ENCODE measurements at places on chromosomes 2 and 18.

GRCh38 chr2:24365826-24366225 is 5.5 kb upstream of the ITSN2 start:
- no peak for DNase-seq

GRCh38 chr2:205722283-205722918 is 40.1 kb downstream of the NRP2 start:
- no peak for DNase-seq

DNA sequence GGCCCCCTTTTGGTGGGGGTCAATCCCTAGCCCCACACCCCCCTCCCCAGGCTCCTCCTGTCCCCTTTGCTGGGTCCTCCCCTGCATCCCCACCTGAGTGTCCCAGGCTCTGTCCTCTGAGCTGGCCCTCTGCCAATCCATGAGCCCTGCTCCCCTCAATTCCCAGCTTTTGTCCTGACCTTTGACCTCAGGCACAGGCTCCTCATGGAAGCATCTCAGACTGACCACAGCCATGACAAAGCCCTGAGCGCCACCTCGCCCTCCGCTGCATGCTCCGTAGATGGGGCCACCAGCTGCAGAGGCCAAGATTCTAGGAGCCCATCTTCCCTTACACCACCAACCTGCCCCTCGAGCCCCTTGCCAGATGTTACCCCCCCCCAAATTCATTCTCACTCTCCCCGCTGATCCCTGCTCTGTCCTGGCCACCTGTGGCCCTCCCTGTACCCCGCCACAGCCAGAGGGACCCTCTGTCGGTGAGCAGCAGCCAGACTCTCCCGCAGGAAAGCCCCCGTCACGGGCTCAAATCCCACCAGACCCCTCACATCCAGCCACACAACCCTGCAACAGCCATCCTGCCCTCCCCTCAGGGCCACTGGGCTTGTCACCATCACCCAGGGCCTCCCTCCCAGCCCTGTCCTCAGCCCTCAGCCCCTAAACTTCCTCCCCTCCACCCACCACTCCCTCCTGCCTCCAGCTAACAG is 206.0 kb downstream of the MGAT5 start:
- DNase-seq, result no peak

- DNase-seq, result no peak
Measured at GRCh38 chr18:79784071-79784913, 13.4 kb upstream of the KCNG2 start.

- no peak for DNase-seq
Measured at GRCh38 chr2:170201734-170202393, 23.9 kb downstream of the MYO3B start.

GRCh38 chr2:16330012-16330411 is 335.6 kb downstream of the CYRIA start:
- no peak for DNase-seq

- no peak for DNase-seq
Measured at GRCh38 chr18:21004726-21005125, 106.9 kb downstream of the ROCK1 start.

GRCh38 chr2:198368089-198368488 is 563.7 kb downstream of the PLCL1 start:
- DNase-seq, result no peak

GRCh38 chr18:10249270-10249669 is 205.2 kb upstream of the APCDD1 start:
- DNase-seq, result no peak

DNA sequence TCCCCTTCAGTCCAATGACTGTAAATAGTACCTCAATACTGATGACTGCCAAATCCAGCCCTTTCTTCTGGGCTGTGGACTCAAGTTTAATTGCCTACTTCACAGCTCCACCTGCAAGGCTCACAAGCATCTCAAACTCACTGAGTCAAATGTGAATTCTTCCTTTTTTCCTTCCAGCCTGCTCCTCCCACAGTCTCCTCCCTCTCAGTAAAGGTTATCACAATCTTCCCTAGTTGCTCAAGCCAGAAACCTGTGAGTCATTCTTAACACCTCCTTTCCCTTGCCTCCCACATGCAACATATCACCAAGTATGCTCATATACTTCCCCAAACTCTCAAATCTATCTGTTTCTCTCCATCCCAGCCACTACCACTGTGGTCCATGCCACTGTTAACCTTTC is 3.7 kb upstream of the MFSD6 start:
- no peak for DNase-seq

DNA sequence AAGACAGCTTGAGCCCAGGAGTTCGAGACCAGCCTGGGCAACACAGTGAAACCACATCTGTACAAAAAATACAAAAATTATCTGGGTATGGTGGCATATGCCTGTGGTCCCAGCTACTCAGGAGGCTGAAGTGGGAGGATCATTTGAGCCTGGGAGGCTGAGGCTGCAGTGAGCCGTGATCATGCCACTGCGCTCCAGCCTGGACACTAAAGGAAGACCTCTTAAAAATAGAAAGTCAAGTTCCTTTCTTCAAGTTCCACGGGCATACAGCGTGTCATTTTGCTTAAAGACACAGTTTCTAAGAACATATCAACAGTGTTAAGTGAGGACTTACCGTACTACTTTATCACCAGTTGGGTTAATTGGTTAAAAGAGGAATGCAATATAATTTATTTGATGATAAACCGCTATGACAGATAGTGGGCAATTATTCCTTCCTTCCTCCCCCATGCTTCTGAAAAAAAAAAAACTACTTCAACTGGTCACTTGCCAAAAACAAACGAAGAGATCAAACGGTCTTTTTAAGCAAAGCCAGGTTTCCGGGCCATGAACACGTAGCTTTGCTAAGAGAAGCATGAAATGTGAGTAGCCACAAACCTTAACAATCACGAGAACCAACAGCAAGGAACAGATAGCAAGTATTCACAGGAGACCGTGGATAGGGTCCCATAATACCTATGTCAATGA is 21.4 kb downstream of the AP1S3 start:
- no peak for DNase-seq

GRCh38 chr2:106745468-106745867 is 140.5 kb downstream of the ST6GAL2 start:
- DNase-seq, result no peak

- no peak for DNase-seq
Measured at GRCh38 chr18:36419188-36419899, 121.8 kb downstream of the FHOD3 start.

DNA sequence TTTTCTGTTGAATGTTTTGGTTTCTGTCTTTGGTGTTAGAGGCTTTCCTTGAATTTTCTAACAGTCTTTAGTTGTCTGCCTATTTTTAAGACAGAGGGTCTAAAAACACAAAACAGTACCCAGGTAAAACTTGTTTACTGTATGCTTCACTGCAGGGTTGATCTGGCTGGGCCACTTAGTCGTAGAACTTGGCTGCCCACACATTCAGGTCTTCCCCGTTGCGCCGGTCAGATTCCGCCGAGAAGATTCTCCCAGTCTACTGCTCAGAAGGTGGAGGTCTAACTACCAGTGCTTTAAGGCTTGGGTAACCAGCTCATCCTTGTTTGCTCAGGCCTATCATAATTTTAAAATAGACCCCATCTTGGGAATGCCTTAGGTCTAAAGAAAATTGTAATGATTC is 24.6 kb upstream of the DNAH6 start:
- DNase-seq, result no peak

- DNase-seq, result no peak
Measured at GRCh38 chr2:182349268-182349667, 77.6 kb downstream of the PDE1A start.

DNA sequence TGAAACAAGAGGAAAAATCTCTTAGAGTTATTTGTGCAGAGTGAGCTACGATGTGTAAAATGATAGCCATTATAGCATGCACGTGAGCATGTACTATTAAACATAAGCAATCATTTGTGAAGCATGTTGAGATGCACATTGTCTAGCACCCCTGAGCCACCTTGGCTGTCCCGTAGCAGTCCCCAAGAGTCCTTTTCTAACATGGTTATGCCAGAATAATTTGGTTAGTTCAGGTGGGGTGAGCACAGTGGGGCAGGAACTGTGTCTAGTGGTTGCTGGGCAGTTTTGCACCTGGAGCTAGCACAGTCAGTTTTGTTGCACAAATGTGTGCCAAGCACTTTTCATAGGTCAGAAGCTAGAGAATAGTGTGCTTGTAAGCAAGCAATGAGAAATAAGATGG is 809.8 kb downstream of the RNF144A start:
- no peak for DNase-seq

- DNase-seq, result no peak
Measured at GRCh38 chr2:40105593-40105992, 326.5 kb upstream of the THUMPD2 start.

DNA sequence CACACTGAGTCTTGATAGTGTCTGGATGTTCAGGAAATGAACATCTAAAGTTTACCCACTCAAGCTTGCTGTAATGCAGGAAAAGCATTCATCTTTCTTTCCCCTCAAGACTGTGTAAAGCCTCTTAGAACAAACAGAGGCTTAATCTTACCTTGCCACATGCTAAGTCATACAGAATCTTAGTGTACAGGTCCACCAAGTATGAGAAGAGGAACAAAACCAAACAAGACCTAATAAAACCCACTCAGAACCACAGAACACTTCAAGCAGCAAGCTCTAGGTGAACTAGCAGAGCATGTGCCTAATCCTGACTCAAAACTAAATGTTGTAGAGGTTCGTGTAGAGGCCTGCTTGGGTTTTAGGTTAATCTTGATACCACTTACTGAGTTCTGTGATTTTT is 97.6 kb downstream of the SPTBN1 start:
- DNase-seq, result no peak

DNA sequence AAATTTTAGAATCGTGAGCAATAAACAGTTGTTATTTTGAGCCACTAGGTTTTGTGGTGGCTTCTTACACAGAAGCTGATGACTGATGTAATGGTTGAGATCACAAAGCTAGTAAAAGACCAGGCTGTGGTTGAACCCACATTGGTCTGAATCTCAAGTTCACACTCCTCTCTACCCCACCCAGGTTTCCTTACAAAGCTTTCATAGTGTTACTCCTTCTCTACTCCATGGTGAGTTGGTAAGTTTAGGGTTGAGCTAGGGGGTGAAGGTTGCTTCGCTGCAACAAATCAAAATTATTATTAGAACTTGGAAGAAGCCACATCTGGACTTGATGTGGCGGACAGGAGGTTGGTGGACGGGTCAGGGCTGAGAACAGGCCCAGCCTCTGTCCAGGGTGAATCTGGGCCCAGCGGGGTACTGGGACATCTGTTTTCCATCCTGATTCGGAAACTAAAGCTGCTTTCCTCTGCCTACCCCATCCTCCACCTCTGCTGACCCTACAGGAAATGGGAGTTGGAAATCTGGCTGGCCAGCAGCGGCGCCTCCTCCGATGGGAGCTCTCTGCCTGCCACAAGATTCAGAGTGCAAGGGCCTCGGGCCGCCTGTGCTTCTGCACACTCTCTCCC is 86.3 kb downstream of the ZFP36L2 start:
- DNase-seq, result no peak

DNA sequence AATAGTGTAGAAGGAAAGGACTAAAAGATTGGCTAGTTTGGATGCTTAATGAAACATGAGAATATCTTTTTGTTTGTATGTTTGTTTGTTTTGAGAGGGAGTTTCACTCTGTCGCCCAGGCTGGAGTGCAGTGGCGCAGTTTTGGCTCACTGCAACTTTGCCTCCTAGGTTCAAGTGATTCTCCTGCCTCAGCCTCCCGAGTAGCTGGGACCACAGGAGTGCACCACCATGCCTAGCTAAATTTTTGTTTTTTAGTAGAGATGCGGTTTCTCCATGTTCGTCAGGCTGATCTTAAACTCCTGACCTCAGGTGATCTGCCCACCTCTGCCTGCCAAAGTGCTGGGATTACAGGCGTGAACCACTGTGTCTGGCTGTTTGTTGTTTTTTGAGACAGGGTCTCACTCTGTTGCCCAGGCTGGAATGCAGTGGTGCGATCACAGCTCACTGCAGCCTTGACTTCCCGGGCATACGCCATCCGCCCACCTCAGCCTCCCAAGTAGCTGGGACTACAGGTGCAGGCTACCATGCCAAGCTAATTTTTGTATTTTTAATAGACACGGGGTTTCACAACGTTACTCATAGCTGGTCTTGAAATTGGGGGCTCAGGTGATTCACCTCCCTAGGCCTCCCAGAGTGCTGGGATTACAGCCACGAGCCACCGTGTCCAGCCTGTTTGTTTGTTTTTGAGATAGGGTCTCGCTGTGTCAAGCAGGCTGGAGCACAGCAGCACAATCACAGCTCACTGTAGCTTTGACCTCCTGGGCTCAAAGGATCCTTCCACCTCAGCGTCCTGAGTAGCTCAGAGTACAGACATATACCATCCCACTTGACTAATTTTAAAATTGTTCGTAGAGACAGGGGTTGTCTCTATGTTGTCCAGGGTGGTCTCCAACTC is 209.2 kb downstream of the MYCN start:
- no peak for DNase-seq

- DNase-seq, result no peak
Measured at GRCh38 chr2:132896073-132896472, 226.1 kb upstream of the LYPD1 start.

GRCh38 chr2:84641021-84641420 is 124.7 kb downstream of the DNAH6 start:
- DNase-seq, result no peak

DNA sequence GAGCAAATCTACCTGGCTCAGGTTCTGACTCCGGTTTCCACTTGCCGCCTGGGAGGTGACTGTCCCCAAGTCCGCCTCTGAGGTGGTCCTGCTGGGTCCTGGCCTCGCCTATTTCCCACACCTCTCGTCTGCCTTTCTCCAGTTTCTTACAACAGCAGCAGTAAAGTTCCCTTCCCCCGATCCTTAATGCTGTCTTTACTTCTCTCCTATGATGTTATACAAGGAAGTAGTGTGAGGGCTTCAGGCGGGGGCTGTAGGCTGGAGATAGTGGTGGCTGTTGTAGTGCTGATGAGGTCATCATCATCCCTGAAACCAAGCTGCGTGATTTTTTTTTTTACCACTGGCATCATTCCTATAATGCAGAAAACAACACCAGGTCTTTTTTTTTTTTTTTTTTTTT is 18.9 kb downstream of the TGIF1 start:
- DNase-seq, result no peak

DNA sequence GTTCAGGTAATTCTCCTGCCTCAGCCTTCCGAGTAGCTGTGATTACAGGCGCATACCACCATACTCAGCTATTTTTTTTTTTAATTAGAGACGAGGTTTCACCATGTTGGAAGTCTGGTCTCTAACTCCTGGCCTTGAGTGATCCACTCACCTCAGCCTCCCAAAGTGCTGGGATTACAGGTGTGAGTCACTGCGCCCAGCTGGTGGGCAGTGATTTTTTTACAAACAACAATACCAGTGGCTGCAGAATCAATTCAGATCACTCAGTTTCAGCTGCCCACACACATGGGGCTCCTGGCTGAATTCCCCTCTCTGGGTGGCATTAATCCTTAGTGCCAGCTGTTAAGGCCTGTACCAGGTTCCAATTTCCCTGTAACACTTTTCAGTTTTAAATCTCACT is 13.3 kb upstream of the CYRIA start:
- no peak for DNase-seq
